ENCODE measurements at places on chromosomes 12 and 14.

GRCh38 chr12:108591267-108591980 lies 6.5 kb downstream of the TMEM119 start:
- no peak overlapping the region for H3K4me3 ChIP-seq
- no peak for DNase-seq
- H3K27ac ChIP-seq: no peak overlapping the region
- no peaks in the 10 kb centered on the region for H3K27me3 ChIP-seq
- H3K36me3 ChIP-seq: no peaks in the 10 kb centered on the region

GRCh38 chr12:119088685-119089379 lies 89.9 kb upstream of the HSPB8 start:
- H3K4me3 ChIP-seq: no peak overlapping the region
- H3K36me3 ChIP-seq: no peaks in the 10 kb centered on the region

DNA sequence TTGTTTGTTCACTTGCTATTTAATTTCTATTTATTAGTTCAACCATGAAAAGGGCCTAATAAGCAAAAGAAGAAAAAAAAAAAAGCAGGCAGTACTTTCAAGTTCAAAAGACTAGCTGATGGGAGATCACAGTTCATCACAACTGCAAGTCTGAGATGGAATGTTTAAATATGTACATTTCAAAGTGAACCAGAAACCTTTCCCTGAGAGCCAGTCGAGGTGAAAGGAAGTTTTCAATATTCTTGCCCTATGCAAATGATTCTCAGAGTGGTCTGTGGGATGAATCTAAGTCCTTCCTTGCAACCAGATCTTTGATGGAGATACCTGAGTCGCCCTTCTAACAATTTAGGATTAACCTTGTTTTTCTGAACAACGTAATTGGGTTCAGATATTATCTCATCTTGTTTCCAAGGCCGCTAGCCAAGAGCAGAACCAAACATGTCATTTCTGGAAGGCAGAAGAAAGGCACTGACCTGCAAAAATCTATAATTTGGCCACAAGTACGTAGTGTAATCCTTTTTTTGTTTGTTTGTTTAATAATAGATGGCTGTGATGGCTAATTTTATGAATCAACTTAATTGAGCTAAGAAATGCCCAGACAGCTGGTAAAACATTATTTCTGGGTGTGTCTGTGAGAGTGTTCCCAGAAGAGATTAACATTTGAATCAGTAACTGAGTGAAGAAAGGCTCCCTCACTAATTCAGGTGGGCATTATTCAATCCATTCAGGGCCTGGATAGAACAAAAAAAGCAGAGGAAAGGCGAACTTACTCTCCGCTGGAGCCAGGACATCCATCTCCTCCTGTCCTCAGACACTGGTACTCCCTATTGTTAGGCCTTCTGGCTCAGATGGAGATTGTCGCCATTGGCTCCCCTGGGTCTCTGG lies 171.1 kb upstream of the TMPO start:
- H3K4me3 ChIP-seq: no peak overlapping the region
- no peak overlapping the region for H3K27ac ChIP-seq
- no peaks in the 10 kb centered on the region for H3K36me3 ChIP-seq
- H3K4me1 ChIP-seq: no peaks in the 10 kb centered on the region
- H3K27me3 ChIP-seq: no peaks in the 10 kb centered on the region

- H3K36me3 ChIP-seq: no peaks in the 10 kb centered on the region
- no peaks in the 10 kb centered on the region for H3K4me1 ChIP-seq
- H3K4me3 ChIP-seq: no peak overlapping the region
- no peak for DNase-seq
These were observed 530.1 kb downstream of the NRXN3 start for GRCh38 chr14:78700236-78700635.

Data from Caco-2 (cell line).